Activated naive CD4-positive, alpha-beta T cell treated with anti-CD3 and anti-CD28 coated beads for 36 hours (primary cell): ENCODE measurements at places on chromosomes 5 and 9.

- peak overlapping the region; percentile 85 for H3K27ac ChIP-seq
- H3K4me1 ChIP-seq, result peaks cover 42% of the 10 kb centered on the region
- peaks cover 18% of the 10 kb centered on the region for H3K36me3 ChIP-seq
Observed at GRCh38 chr9:137619240-137620047, 639 bp downstream of the EHMT1 start.

DNA sequence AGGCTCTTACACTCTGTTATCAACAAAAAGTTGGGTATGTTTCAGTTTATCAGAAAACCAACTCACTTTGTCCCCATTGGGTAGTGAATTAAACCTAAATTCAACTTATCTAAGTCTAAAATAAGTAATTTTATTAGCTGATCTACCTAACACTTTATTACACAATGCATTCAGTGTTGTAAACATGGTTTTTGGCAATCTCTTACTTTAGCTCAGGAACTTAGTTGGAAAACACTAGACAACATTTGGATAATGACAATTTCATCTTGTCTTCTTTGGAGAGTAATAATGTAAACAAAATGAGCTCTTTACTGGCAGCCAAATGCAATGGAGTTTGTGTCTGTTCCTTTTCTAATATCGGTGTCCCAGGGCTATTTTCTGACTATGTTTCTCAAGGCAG, 33.0 kb downstream of the FGF10 start:
- H3K27me3 ChIP-seq, result no peaks in the 10 kb centered on the region
- H3K27ac ChIP-seq, result no peak overlapping the region
- H3K4me3 ChIP-seq, result no peak overlapping the region
- no peaks in the 10 kb centered on the region for H3K4me1 ChIP-seq

GRCh38 chr5:33824516-33825195, 67.1 kb downstream of the ADAMTS12 start:
- no peaks in the 10 kb centered on the region for H3K27me3 ChIP-seq
- no peaks in the 10 kb centered on the region for H3K36me3 ChIP-seq
- H3K4me3 ChIP-seq, result no peak overlapping the region
- H3K4me1 ChIP-seq, result peaks cover 5% of the 10 kb centered on the region

GRCh38 chr5:95881833-95882232, 59.3 kb upstream of the GLRX start:
- no peaks in the 10 kb centered on the region for H3K27me3 ChIP-seq
- no peaks in the 10 kb centered on the region for H3K4me1 ChIP-seq

DNA sequence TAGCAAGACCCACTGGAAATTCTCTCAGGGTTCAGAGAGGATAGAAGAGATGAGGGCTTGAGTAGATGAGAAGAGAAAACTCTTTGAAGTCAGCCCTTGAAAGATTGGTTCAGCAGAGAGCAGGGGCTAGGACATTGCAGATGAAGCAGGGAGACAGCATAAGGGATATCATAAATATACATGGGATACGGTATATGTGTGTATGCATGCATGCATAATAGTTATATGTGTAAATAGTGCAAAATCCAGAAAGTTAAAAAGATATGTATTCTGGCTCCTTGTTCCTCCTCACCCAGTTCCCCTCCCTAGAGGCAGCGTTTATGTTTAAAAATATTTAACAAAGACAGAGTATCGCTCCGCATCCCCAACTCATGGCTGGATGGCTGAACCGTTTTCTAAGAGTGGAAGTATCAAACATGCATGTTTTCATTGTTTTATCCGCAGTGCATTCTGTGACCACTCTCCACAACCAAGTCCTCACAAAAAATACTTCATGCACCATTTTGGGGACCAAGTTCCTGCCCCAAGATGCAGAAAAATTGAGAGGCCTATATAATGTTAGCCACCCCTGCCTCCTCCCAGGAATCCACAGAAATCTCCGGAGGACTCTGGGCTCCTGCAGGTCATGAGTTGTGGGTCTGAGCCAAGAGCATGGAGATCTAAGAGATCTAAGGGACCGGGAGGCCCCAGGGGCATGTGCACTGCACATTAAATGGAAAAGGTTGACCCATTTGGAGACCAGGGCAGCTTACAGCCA, 119.5 kb downstream of the MTX3 start:
- H3K27me3 ChIP-seq, result peaks cover 7% of the 10 kb centered on the region
- DNase-seq, result no peak
- H3K36me3 ChIP-seq, result no peaks in the 10 kb centered on the region
- no peak overlapping the region for H3K27ac ChIP-seq

GRCh38 chr5:94508461-94509148, 109.8 kb downstream of the KIAA0825 start:
- H3K27ac ChIP-seq, result no peak overlapping the region
- no peaks in the 10 kb centered on the region for H3K27me3 ChIP-seq
- H3K4me1 ChIP-seq, result no peaks in the 10 kb centered on the region

DNA sequence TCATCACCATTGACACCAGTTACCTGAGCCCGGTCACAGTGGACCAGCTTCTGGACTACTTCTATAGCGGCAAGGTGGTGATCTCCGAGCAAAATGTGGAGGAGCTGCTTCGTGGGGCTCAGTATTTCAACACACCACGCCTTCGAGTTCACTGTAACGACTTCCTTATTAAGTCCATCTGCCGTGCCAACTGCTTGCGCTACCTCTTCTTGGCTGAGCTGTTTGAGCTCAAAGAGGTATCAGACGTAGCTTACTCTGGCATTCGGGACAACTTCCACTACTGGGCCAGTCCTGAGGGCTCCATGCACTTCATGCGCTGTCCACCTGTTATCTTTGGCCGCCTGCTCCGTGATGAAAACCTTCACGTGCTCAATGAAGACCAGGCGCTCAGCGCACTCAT, 520 bp downstream of the CCIN start:
- peaks cover 3% of the 10 kb centered on the region for H3K4me1 ChIP-seq
- no peaks in the 10 kb centered on the region for H3K27me3 ChIP-seq
- H3K36me3 ChIP-seq, result no peaks in the 10 kb centered on the region

DNA sequence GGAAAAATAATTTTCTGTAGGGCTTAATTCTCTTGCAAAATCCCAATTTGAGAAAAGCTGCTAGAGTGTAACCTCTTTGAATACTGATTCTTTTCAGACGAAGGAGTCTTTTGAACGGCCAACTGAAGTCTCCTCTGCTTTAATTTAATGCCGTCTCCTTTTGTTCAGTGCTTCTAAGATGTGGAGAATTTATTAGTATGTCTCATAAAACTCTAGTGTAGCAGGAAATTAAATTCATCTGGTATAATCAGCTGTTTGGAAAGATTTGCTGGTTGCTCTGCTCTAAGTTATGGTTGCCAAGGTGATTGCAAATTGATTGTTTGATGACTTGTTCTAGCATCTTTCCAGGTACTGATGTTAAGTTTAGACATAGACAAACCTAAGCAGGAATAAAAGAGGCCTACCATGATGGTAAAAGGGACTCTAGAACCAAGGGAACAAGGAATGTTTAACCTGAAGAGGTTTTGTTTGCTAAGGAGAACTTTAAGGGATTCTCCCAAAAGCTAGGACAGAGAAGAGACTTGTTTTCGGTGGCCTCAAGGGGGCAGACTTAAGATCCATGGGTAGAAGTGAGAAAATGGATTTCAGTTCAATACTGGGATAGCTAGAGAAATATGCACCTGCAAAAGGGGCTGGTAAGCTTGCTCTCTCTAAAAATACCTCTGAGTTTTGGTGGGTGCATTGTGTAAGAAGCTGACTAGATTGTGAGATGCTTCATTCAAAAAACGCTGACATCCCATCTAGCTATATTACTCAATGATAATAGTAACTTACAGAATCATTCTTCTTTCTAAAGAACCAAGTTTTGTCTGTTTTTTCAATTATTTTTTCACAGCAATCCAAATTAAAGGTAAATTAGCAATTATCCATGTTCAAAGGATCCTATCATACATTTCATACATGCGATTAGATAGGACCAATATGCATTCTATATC, 5.7 kb upstream of the ADRB2 start:
- H3K36me3 ChIP-seq, result no peaks in the 10 kb centered on the region
- H3K4me1 ChIP-seq, result peaks cover 5% of the 10 kb centered on the region
- no peak for DNase-seq

DNA sequence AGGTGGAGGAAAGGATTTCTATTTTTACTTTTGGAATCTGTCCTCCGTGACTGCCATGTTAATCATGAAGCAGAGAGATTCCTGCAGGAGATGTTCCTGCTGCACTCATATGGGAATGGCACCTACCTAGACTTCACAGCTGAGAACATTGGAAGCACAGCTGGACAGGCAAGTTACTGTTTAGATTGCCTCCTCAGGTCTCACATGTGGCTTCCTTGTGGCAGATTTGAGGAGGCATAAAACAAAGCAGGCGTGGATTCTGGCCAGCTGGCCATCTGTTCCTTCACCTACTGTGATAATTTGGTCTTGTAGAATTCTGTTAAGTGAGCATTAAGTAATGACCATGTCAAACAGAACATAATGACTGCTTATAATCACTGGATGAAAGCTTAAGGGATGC, 193.4 kb downstream of the EDIL3 start:
- no peak overlapping the region for H3K4me3 ChIP-seq
- no peaks in the 10 kb centered on the region for H3K4me1 ChIP-seq
- H3K27ac ChIP-seq, result no peak overlapping the region
- no peak for DNase-seq

DNA sequence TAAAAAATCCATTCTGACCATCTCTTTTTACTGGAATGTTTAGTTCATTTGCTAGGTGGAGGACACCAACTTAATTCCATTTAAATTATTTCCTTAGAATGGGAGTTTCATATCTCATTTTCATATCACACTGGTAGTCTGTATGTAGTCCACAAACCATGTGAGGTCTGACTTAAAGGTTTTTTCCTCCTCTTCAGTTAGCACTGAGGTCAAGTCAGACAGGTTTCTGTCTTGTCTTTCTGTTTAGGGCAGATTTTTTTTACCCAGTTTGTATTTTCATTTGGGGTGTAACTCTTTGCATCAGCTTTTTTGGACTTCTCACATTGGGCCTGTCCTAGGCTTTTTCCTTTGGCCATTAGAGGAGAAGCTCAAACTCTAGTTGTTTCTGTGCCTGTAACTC, 75.3 kb downstream of the RANBP17 start:
- no peaks in the 10 kb centered on the region for H3K36me3 ChIP-seq
- H3K27me3 ChIP-seq, result peaks cover 3% of the 10 kb centered on the region
- H3K4me3 ChIP-seq, result no peak overlapping the region
- H3K4me1 ChIP-seq, result no peaks in the 10 kb centered on the region

- DNase-seq, result no peak
- no peaks in the 10 kb centered on the region for H3K36me3 ChIP-seq
- no peak overlapping the region for H3K27ac ChIP-seq
- H3K4me1 ChIP-seq, result peaks cover 9% of the 10 kb centered on the region
Observed at GRCh38 chr9:136081826-136082495, 13.1 kb downstream of the NACC2 start.
